A549 treated with CpdA at 1 μM for 4 hours (cell line): ENCODE measurements at places on chromosomes 7 and 10. TPM values are rescaled to one million over a fixed set of nuclear protein-coding genes. Genes with fewer than 3 reads are reported as not detected.

HHEX gene
- 15.5 to 17.6 TPM (median 15.9 TPM) in 5 replicates for total RNA-seq

OPALIN gene
- not detected in 5 replicates for total RNA-seq

DKK1 gene
- 302 to 387 TPM (median 332 TPM) in 5 replicates for total RNA-seq

AKAP9 gene
- 14.8 to 25.1 TPM (median 16.1 TPM) in 5 replicates for total RNA-seq

LOXL4 gene
- total RNA-seq, result 1.2 to 1.5 TPM (median 1.3 TPM) in 5 replicates

ABCC2 gene
- total RNA-seq, result 164 to 201 TPM (median 185 TPM) in 5 replicates

MAD1L1 gene
- total RNA-seq, result 17.5 to 27.1 TPM (median 21.8 TPM) in 5 replicates
